Naive B cell (primary cell): ENCODE measurements at places on chromosomes 16 and 17.

- no peak for DNase-seq
Measured at GRCh38 chr17:70767102-70767701, 597.9 kb downstream of the KCNJ2 start.

- DNase-seq, result no peak
Measured at GRCh38 chr17:2056206-2057174, 1.6 kb downstream of the HIC1 start.

- peak; percentile 84 for DNase-seq
Measured at GRCh38 chr16:53518550-53519416, 15.8 kb upstream of the AKTIP start.

DNA sequence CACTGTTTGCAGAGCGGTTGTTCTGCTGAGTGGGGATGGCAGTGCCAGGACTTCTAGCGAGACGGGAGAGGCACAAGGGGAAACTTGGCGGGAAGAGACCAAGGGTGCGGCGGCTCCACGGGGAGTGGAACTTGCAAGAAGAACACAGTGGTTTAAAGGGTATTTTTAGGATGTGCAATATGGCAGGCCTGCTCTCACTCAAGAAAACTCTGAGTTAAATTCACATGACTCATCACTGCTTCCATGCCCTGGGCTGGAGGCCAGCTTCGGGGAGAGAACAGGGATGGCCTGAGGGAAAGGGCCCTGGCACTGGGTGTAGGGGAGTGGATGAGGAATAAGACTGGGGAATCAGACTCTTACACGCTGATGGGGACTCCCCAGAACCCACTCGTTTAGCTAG, 13.3 kb upstream of the CD300LD start:
- no peak for DNase-seq

GRCh38 chr17:41957031-41957868, 9.3 kb upstream of the CNP start:
- DNase-seq, result no peak

DNA sequence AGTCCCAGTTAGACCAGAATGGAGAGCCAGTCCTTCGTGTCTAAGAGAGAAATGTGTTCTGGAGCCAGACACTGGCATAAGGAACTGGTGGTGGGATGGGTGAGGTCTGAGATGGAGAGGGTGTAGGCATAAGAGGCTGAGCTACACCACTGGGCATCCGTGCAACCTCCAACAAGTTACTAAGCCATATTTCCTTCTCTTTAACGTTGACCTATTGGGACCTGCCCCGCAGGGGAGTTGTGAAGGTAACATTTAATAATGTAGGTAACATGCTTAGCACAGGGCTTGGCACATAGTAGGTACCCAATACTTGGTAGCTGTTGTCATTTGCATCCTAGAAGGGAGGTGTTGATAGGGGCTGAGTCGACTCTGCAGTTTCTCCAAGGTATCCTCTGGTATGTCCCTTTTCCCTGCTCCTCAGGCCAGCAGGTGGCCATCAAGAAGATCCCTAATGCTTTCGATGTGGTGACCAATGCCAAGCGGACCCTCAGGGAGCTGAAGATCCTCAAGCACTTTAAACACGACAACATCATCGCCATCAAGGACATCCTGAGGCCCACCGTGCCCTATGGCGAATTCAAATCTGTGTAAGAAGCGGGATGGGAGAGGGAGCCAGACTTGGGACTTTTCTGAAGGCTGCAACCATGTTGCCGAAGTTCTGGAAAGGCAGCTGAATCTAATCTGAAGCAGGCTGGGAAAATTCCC, 1.2 kb downstream of the MAPK7 start:
- no peak for DNase-seq

GRCh38 chr16:81624760-81625543, 154.1 kb upstream of the PLCG2 start:
- no peak for DNase-seq

- DNase-seq, result no peak
Measured at GRCh38 chr17:19656336-19656735, 7.8 kb downstream of the ALDH3A2 start.

GRCh38 chr16:64094181-64094965, 1027.5 kb downstream of the CDH11 start:
- no peak for DNase-seq

GRCh38 chr17:64240741-64241347, 22.2 kb downstream of the TEX2 start:
- DNase-seq, result no peak

GRCh38 chr17:76365256-76365903, 11.7 kb upstream of the PRPSAP1 start:
- DNase-seq, result no peak

DNA sequence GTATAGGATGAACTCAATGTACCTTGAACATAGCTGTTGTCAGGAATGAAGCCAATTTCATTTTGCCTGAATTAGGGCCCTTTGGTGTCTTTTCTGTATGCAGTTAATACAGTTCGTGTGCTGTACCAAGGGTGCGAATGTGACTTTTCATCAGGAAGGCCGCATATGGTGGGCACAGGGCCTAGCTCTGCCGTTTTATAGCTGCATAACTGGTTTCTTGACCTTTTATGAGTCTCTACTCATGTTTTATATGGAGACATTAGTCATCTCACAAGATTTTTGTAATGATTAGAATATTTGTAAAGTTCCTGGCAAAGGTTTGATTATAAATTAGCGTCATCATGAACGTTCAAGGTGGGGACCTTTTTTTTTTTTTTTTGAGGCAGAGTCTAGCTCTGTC, 511.6 kb downstream of the MAF start:
- no peak for DNase-seq

DNA sequence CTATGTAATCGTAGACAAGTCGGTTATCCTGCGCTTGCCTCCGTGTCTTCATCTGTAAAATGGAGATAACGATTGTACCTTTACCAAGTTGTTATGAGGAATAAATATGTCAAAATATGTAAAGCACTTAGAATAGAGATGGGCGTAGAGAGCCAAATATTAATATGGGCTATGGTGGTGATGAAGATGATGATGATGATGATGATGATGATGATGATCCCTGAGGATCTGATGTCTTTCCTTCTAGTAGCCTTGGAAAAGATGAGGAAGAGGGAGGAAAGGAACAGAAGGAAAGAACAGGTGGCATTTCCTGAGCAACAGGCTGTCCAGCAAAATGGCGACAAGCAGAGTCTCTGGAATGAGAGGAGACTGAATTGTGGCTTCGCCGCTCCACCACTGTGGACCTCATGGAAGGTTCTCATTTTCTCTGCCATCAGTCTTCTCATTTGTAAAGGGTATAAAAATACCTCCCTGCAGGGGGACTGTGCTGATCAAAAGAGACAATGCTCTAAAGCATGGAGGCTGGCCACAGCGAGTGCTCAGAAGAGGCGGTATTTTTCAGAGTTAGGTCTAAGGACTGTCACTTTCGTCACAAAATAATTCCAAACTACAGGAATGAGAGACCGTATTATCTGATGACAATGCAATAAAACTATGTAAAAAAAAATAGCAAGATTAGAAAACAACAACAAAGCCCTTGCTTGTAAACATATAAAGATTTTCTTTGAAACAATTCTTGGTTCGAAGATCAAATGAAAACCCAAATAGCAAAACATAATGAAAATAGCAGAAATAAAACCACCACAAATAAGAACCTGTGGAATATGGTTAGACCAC, 17.2 kb upstream of the RCVRN start:
- DNase-seq, result no peak

DNA sequence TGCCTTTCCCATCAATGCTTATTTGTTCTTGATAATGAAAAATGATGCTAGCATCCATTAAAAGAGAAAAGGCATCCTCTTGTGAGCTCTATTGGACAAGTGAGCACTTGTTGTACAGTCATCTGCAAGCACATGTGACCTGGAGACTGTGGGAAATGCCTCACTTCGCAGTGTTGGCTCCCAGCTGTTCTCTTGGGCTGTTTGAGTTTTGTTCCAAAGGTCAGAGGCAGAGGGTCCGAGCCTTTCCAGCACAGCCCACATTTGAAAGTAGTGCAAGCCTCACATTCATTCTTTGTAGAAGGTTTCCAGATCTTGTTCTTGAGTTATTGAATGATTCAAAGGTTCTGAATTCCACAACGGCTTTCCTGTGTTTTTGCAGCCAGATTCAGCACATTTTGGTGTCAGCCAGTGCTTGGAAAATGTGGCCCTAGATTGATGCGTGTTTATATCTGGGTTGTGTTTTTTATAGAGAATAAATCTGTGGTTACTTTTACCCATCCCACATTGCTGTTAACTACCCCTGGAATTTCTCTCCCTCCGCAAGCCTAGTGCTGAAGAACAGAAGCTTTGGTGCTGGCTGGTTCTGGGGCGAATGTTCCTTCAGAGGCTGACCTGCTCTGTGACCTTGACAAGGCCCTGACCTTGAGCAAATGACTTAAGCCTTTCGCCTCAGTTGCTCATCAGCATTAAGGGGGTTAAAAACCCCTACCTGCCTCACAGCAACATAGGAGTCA, 49.8 kb downstream of the CDH1 start:
- no peak for DNase-seq

GRCh38 chr17:17792551-17793377, 44.0 kb downstream of the SREBF1 start:
- DNase-seq, result peak; percentile 31

- DNase-seq, result no peak
Measured at GRCh38 chr16:84844049-84844350, 24.2 kb downstream of the CRISPLD2 start.

- DNase-seq, result no peak
Measured at GRCh38 chr17:39704821-39705551, 5.1 kb downstream of the ERBB2 start.

- no peak for DNase-seq
Measured at GRCh38 chr16:19908921-19909320, 24.3 kb upstream of the GPRC5B start.

DNA sequence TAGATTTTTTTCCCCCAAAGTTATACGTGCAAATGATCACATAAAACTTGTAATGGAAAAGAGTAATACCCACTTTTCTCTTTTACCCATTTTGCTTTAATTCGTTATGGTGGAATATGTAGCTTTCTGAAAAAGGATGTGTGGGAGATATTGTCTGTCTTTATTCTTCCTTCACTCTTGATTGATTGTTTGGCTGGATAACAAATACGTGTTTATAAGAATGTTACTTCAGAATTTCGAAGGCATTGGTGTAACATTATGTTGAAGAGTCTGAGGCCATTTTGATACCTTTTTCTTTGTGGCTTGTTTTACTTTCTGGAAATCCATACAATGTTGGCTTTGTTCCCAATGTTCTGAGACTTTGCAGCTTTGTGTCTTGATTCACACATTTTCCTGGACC, 71.4 kb downstream of the BCAS3 start:
- no peak for DNase-seq

DNA sequence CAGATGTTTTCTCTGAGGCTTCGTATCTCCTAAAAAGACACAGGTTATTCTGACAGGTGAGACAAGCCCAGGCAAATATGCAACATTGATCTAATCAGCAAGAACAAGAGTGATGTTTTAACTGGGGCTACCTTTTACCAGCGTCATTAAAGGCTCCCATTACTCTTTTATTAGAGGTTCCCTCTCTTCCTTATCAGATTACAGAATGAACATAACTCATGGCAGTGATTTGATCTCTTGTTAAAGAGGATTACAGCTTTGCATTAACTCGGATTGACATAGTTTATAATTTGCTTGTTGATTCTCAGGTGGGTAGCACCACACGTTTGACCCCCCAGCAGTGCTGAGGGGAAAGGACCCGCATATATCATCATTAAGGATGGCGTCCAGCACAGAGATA, 90.5 kb downstream of the AATF start:
- no peak for DNase-seq

GRCh38 chr17:47276868-47277267, 23.2 kb downstream of the ITGB3 start:
- no peak for DNase-seq
